ENCODE measurements at places on chromosomes 6 and 20.

DNA sequence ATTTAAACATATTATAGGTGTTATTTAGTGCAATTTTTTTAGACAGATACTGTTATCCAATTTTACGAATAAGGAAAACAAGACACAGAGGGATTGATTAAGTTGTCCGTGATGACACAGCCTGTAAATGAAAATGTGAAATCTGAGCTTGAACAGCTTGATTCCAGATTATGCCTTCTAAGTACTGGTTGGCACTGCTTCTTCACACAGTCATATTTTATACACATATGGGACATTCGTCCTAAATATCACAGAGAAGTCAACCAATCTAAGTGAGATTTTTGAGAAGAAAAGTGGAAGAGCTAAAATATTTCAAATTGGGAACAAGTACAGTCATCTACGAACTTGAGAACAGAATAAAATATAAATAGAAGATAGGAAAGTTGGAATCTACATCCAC lies 756.3 kb downstream of the BCKDHB start:
- DNase-seq: no peak

- DNase-seq: no peak
Observed at GRCh38 chr20:25253606-25254275, 5.9 kb downstream of the PYGB start.

- no peak for DNase-seq
Observed at GRCh38 chr6:117138425-117138824, 126.9 kb upstream of the VGLL2 start.

DNA sequence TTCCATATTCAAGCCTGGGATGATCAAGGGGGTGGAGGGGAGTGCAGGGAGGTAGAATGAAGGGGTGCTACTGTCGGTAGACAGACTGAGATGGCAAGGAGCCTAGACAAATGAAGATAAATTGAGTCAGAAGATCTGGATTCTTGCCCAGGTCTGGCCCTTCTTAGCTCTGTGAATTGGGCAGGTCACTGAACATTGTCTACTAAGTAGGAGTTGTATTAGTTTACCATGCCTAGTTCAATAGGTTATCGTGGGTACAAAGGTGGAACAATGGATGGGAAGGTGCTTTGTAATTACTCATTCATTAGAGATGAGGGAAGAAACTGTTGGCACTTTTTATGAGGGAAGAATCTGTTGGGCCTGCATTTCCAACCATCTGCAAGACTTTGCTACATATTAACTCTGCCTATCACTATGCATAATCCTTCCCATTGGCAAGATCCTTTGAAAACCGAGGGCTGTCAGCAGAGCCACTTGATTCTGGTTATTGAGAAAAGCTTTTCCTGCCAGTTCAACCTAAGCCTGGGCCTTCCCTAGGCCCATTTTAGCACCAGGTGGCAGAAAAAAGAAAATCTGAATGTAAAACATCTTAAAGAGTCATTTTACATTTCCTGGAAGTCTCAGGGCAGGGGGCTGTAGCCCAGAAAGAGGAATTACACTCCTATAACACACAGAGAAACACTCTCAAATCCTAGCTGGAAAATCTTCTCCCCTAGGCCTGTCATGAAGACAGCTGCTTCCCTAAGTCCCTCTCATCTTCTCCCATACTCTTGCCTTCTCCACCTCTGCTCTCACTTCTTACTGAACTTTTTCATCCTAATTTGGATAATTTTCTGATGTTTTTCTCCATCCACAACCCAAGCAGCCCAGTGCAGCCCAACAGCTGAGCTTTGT lies 103.5 kb downstream of the CD24 start:
- no peak for DNase-seq

DNA sequence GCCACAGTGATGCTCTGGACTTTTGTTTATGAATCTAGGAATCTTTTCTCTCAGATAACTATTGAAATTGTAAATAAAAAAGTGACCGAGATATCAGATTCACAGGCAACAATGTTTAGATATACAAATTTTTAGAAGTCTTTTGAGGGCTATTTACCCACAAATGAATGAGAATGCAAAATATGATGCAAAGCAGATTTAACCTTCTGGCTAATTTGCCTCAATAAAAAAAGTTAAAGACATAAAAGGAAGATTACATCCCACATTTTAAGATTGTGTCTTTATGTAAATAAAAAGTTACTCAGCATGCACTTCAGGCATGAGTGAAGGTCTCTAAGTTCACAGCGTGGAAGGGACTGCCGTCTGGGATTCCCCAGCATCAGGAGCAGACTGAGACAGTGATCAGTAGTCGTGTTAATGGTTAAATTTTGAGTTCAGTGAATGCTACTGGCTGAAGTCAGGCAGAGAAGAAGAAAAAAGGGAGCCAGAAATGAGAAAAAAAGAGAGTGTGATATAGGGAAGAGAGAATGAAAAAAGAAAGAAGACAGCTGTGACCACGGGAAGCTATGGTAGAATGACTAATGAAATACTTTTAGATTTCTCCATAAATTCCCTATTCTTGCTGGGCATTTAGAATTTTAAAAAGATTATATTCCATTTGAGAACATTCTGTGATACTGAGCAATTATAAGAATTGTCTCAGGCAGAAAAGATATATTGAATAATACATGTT lies 93.6 kb downstream of the MYB start:
- DNase-seq: no peak

GRCh38 chr6:79115553-79116182 lies 37.6 kb upstream of the PHIP start:
- no peak for DNase-seq

GRCh38 chr6:150857062-150857944 lies 8.2 kb upstream of the MTHFD1L start:
- no peak for DNase-seq

DNA sequence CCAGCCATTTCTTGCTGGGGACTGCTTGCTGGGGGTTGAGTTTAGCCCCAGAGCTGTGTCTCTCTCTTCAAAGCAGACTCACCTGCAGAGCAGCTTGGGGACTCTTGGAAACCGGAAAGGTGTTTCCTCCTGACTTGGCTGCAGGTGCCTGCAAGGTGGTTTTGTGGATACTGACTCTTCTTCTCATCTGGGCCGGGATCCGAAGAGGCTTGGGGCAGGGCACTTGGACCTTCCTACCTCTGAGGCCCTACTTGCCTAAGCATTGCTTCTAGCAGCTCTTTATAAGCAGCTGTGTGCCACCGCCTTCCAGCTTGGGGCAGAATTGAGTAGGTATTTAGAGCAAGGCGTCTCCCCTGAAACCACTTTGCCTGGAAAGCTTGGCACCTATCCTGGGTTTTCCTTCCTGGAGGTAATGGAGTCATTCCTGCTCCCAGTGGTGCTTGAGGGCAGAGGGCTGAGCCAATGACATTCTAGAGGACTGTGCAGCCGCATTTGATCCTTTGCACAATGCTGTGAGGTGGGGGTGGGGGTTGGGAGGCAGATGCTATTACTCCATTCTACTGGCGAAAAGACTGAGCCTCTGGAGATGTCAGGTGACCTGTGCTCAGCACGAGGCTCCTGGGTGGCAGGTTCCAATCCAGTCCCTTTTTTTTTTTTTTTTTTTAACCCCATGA lies 3.4 kb upstream of the CTSZ start:
- no peak for DNase-seq

- no peak for DNase-seq
Observed at GRCh38 chr6:90730151-90730673, 143.3 kb upstream of the MAP3K7 start.

GRCh38 chr6:160030103-160030502 lies 61.2 kb downstream of the IGF2R start:
- no peak for DNase-seq

DNA sequence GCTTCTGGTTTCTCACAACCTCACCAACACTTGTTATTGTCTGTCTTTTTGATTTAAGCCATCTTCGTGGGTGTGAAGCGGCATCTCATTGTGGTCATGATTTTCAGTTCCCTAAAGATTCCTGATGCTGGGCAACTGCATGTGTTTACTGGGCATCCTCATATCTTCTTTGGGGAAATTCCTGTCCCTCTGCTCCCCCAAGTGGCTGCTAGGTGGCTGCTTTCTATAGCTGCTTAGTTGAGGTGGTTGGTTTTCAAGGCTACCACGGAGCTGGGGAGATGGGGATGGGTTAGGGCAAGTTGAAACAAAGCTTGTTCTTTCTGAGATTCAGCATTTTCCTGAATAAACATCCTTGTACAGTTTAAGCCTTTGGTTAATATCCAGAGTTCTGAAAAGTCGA lies 403.9 kb upstream of the SULF2 start:
- no peak for DNase-seq

All from stimulated activated CD8-positive, alpha-beta memory T cell treated with anti-CD3 and anti-CD28 coated beads, Interleukin-15, amount 100 ng/mL, for 1 hour (primary cell).